Left lobe of liver (tissue), 2 donors: ENCODE measurements at places on chromosomes 2 and 18.
A peak's percentile ranks its signal among the peaks of the same experiment; 100 is the strongest.

DNA sequence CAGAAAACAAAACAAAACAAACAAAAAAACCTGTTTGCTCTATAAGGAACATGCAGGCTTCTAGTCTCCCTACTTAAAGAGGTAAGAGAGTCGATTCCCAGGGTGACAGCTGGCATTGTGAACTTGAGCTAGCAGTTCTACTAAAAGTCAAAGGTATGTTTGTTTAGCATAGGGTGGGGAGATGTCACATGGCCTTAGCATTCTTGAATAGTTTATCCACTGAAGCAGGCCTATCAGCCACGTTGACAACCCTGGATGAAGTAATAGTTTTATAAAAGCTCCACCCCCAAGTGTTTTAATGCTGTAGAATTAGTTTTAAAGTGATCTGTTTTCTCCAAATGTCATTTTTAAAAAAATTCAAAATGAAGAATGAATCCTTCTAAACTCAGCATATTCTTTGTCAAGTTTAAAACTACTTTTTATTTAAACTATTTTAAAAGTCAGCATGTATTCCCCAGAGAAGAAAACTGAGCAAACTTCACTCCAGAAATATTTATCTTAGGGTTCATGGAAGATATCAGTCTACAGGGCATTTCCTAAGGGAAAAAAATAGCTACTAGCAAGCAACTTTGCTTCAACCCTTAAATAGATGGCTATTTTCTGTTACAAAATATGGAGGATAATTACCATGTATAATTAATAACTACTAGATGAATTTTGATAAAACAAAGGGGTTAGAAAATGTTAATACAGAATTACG, 1.7 kb downstream of the MYOM1 start:
- DNase-seq: no peak

- no peak for DNase-seq
These were observed 31.7 kb upstream of the ASPRV1 start for GRCh38 chr2:69993048-69993565.

DNA sequence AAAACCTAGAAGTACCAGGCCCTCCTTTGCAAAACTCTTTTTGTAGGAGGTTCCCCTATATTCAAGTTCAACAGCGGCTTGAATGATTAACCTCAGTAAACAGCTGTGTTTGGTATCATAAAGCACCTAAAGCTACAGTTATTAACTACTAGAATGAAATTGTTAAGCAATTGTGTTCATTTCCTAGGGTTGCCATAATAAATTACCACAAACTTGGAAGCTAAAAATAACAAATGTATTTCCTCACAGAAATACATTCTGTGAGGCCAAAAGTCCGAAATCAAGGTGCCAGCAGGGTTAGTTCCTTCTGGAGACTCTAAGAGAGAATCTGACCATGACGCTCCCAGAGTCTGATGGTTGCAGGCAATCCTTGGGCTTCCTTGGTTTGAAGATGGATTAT, 202.1 kb upstream of the ACVR2A start:
- no peak for DNase-seq

DNA sequence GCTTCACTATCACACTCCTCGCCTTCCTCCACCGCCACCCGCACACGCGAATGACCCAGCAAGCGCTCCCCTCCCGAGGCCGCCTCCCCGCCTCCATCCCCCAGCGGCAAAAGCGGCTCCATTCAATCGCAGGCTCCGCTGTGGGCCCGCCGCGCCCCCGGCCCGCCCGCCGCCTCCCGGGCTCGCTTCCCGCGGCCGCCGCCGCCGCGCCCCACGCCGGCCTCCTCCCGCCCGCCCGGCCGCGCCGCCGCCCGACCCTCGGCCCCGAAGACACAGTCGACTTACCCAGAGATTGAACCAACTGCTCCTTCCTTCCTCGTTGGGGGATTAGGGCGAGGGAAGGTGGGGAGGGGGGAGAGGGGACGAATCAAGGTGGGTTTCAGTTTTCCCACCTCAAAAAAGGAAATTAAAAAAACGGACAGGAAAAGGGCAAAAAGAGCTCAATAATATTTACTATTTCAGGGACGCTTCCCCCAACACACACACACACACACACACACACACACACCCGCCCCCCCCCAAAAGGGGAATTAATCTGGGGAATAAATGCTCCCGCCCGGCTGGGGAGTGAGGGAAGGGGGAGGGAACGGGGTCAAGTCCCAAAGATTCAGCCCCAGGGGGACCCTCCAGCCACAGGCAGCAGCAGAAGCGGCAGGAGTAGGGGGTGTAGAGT, 743 bp downstream of the XPO1 start:
- no peak for DNase-seq

DNA sequence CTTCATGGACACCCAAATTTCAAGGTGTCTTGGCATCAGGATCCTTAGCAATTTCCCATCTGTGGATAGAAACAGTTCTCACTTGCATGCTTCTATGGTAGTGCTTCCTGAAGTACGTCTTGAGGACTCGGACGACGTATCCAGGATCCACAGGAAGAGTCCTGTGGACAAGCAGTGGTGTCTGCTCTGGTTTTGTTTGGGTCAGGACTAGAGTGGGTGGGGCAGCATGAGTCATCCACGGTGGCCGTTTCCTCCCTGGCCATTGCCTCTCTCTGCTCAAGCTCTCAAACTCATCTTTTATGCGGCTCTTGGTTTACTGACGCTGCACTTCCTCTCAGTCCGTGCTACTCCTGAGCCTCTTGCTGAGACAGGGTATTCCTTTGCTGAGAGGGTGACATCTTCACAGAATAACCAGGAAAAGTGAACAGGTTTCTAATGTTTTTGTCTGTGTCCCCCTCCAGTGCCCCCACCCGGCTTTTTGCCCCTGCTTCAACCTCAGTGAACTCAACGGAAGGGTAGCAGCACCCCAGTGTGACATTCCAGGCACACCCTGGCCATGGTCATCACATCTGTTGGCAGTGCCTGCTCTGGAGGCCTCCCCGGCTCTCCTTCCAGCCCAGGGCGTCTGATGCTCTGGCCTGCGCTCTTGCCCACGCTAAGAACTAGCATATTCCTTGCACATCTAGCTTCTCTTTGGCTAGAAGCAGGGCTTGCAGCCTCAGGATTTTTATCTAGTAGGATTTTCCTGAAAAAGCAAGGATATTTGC, 62.2 kb downstream of the ARMC9 start:
- no peak for DNase-seq

DNA sequence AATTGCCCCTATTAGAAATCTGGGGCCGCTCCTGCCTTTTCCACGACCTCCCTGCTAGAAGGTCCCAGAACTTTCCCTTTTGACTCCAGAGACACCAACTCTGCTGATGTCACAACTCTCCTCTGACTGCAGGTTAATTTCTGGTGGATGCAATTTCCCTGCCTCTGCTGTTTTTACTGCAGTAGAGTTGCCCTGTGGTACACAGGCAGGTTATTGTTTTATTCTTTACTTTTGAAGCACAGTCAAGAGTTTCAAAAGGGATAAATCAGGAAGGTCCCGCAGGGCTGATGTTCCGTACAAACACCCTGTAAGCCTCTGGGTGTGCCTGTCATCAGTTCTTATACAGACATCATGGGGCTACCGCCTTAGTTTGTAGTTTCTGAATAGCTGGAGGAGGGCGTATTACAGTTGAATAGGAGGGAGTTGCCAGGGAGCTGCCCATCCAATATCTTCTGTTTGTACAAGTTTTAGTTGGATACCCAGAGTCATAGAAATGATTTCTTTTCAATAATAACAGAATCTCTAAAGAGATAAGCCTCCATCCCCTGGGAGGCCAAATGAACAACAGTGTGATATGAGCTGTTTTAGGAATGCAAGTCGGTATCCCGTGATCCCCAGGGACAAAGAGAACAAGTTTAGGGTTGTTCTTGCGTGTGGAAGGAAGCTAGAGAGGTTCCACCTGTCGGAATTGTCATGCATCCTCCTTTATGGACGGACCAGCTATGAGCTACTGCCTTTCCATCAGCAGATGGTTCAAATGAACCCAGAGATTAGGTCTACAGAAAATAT, 108.4 kb upstream of the COPS8 start:
- DNase-seq: peak; percentile 14

DNA sequence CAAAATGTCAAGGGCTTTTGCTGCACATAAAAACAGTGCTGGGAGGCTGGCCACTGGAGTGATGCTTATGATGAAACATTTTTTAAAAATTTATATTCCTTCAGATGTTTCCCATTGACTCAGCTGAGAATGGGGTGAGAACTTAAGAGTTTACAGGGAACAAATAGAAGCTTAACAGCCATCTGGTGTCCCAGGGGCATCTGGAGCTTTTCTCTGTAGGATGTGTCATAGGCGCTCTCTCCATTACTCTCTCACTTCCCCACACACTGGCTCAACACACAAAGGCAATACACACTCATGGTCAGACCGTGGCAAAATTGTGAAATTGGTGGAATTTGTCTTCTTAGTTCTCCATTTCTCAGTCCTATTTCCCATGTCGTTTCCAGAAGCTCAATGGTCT, 783.1 kb upstream of the LRRTM1 start:
- DNase-seq: no peak

- DNase-seq: no peak
These were observed 16.4 kb downstream of the RSAD2 start for GRCh38 chr2:6893876-6894482.

GRCh38 chr2:105144152-105144940, 97.2 kb upstream of the GPR45 start:
- no peak for DNase-seq

GRCh38 chr2:140895378-140895777, 1235.4 kb downstream of the LRP1B start:
- DNase-seq: no peak

DNA sequence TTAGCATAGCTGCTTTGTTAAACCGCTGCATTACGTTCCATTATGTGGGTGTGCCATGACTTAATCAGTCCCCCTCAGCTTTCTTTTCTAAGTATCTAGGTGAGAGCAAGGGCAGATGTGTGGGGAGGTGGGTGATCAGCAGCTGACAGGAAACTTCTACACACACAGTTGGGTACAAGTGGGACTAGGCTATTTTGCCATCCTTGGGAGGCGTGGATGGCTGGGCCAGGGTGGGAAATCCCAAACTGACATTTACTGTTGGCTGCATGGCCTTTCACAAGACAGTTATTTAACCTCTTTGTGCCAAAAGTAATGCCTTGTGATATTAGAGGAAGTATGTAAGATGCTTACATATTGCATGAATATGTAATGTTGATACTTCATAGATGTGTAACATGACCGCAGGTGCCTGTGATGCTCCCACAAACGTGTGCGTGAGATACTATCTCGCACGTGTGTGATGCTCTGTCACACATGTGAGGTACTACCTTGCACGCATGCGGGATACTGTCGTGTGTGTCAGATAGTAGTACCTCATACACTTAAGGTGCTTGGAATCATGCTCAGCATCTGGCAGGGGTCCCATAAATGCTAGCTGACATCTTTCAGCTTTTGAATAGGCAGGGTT, 314.5 kb downstream of the PRKCE start:
- DNase-seq: peak; percentile 24

GRCh38 chr2:28279371-28279770, 113.3 kb upstream of the FOSL2 start:
- DNase-seq: no peak
